ENCODE measurements at places on chromosomes 3 and 15.

DNA sequence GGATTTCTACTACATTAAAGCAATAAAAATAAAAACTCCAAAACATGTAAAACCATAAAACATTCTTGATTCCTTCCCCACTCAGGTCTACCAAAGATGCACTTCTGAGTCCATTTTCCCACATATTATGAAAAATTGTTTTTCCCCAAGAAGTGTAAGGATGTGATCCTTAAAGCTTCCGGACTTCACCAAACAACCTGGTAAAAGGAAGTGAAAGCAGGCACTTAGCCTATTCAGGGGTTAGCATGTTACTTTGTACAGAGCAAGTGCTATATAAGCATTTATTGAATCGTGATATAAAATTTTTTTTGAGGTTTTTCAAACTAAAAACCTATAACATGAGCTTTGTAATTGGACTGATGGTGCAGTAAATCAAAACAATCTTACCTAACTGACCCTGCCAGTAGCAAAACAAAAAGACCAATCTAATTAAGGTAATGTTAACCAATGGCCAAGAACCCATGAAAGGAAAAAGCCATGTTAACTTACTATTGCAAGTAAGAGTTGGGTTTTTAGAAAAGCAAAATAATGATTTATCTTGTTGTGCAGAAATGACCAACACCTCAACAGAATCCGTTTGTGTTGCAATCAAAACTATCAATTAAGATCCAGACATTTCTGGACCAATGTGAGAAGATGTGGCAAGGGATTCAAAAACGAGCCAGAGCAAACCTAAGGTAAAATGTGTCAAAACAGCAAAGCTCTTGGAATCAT, 1.8 kb downstream of the SETD2 start:
- DNase-seq: no peak

- no peak for DNase-seq
These were observed 574 bp upstream of the LRRC34 start for GRCh38 chr3:169813278-169813677.

- DNase-seq: no peak
These were observed 30.0 kb downstream of the ST6GAL1 start for GRCh38 chr3:186960347-186960746.

- no peak for DNase-seq
These were observed 18.2 kb downstream of the ABTB1 start for GRCh38 chr3:127690823-127691452.

DNA sequence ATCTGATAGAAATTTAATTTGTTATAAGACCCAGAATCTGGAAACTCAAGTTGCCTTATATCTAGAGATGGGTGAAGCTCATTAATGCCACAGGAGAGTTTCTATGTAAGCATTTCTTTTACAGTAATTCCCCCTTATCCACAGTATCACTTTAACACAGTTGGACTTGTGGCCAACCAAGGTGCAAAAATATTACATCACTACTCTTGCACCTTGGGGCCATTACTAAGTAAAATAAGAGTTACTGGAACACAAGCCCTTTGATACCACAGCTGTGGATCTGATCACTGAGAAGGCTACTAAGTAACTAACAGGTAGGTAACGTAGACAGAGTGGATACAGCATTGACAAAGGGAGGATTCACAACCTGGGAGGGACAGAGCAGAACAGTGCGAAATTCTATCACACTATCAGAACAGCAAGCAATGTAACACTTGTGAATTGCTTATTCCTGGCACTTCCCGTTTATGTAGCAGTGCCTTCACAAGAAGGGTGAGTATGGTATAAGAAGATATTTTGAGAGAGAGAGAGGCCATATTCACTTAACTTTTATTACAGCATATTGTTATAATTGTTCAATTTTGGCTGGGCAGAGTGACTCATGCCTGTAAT, 33.9 kb upstream of the TOPBP1 start:
- no peak for DNase-seq

- DNase-seq: peak; percentile 33
These were observed 22.0 kb upstream of the DOCK3 start for GRCh38 chr3:50652709-50653108.

DNA sequence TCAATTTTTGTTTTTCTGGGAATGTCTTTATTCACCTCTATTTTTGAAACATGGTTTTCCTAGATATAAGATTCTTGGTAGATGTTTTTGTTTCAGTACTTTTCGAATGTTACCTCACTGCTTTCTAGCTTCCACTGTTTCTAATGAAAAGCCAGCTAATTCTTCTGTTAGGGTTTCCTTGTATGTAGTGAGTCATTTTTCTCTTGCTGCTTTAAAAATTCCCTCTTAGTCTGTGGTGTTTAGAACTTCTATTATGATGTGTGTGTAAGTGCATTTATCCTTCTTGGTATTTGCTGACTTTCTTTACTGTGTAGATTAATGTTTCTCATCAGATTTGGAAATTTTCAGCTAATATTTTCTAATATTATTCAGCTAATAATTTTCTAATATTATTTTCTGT, 151.1 kb upstream of the OSTN start:
- DNase-seq: no peak

GRCh38 chr3:25038271-25038670, 389.8 kb upstream of the RARB start:
- DNase-seq: no peak

DNA sequence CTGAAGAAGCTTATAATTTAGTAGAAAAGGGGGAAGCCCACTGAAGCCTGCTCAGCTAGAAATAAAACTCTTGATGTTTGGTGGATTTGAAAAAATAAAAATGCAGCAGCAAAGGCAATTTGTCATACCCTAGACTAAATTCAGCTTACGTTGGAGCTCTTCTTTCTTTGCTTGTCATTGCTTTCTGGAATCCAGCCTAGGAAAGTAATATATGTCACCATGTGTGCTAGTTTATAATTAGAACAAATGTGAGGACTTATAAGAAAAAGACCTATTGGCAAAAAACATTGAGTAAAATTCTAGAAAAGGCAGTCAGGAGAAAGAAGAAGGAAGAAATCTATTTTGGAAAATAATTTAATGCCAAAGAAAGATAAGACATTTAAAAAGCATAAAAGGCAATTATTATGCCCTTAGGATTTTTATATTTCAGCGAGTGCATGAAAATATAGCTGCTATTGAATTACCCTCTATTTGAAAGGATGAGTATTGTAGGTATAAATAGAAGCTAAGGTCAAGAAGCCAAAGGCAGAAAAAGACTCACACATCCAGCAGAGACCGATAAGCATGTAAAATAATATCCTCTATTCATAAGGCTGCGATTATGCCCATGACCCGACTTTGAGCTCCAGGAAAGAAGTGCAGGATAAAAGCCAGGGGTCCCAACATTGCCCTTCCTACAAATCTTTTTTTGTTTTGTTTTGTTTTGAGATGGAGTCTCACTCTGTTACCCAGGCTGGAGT, 10.6 kb upstream of the BTBD1 start:
- no peak for DNase-seq

DNA sequence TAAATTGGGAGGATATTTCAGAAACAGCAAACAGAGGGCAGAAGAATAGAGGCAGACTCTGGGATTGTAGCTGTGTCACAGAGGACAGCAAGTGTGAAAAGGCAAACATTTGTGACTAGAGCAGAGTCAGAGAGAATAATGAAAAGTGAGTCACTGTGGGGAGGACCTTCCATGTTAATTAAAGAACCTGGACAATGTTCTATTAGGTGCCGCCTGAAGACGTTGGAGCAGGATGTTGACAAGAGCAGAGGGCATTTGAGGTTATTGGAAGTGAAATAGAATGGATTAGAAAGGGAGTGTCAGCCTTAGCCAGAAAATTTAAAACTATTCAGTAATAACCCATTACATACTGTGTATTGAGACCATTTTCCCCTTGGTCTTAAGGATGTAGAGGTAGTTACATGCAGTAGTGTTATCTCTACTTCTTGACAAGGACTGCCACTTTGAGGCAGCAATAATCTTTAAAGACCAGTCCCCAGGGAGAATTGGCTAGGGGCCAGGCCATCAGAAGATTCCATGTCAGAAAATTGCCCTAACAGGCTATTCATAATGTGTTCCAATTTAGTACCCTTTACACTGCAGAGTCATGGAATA, 5.8 kb downstream of the ACKR2 start:
- no peak for DNase-seq

DNA sequence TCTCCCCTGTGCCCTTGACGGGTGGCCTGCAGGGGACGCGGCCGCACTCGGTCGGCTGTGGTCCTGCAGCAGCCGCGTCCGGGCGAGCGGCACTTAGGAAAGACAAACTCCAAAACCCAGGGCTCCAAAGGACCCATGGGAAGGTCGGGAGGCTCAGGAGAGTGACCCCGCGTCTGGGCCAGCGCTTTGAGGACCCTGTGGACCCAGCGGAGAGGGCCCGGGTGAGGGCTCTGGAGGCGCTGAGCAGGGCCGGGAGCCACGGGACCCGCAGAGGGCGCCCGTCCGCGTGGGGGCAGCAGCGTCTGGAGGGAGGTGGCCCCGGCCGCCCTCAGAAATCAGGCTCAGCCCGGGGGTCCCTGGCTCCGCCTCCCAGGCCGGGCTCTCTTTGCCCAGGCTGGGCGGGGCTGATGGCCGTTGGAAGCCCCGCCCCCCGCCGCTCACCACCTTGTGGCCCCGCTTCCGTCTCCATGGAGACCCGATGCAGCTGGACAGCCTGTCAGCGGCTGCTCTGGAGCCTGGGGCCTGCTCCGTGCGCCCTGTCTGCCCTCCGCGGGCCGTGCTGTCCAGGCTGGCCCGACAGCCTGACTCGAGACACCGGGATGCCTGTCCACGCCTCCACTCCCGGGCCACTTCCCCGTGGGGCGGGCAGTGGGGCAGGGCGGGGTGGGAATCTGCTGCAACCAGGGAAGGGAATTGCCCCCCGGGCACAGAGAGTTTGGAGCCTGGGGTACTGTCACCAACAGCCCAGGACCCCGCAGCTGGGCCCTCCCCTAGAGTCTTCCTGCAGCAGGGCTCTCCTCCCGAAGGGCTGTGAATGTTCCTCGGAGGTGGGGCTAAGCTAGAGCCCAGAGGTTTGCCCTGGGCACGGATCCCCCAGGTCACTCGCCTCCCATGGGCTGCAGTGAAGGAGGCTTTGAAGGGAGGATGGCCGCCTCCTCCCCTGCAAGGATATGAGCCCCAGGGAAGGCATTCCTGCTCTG, 34.8 kb upstream of the RPL32 start:
- no peak for DNase-seq

DNA sequence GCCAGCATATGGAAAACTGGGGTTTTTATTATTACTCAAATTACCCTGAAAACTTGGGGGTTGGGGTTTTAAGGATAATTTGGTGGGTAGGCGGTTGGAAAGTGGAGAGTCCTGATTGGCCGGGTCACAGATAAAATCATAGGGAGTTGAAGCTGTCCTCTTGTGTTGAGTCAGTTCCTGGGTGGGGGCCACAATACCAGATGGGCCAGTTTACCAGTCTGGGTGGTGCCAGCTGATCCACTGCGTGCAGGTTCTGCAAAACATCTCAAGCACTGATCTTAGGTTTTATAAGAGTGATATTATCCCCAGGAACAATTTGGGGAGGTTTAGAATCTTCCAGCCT, 4.9 kb upstream of the ZNF662 start:
- DNase-seq: no peak

DNA sequence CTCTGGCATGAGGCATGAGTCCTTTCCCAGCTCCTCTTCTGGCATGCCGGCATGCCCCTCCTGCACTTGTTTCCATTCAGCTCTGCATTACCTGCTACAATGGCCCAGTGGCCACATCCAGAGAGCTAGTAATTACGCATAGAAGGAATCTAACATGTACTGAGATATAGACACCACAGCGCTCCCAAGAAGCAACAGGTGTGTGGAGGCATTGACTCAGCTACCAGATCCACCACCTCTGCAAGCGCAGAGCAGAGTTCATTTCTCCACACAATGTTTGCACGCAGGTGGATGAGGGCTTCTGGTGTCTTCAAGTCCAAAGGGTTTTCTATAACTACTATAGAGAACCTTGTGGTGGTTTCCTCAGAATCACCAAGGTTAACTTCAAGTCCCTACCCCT, 4.2 kb downstream of the MOBP start:
- DNase-seq: no peak

DNA sequence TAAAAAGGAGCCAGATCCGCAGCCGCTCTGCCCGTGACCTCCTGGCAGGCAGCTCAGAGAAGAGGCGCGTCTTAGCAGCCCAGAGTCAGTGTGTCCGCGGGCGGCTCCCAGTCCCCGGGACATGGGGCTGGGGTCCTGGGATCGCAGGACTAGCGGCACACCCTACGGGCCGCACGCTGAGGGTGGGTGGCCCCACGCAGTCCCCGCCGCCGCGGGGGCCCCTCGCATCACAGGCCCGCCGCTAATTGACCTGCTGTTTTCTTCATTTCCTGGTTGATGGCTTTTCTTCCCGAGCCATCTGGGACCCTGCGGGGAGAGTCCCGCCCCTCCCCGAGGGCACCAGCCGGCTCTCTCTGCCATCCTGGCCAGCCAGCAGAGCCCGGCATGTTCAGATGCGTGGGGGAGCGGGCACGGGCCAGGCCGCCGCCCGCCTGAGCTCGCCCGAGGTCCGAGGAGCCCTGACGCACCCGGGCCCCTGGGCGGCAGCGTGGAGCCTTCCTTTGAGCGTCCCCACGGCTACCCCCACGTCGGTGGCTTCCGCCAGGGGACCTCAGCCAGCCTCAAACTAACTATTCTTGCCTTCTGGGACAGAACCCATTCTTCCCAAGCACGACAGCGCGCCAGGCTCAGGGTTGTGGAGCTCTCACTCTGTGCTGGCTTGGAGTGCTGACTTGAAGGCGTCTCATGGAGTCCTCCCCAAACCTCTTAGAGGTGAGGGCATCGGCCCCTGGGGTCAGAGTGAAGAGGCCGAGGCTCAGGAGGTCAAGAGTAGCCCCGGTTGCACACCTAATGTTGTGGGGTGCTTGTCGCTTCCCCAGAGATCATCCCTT, 34.6 kb upstream of the CACNA2D3 start:
- DNase-seq: no peak

DNA sequence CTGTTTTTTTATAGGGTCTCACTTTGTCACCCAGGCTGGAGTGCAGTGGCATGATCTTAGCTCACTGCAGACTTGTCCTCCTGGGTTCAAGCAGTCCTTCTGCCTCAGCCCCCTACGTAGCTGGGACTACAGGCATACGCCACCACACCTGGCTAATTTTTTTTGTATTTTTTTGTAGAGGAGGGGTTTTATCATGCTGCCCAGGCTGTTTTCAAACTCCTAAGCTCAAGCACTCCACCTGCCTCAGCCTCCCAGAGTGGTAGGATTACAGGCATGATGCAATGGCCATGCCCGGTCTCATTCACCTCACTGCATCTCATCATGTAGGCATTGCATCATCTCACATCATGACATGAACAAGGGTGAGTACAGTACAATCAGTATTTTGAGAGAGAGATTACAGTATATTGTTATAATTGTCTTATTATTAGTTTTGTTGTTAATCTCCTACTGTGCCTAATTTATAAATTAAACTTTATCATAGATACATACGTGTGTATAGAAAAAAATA, 74.3 kb upstream of the EOMES start:
- no peak for DNase-seq
